ENCODE measurements at places on chromosomes 5 and 9.

DNA sequence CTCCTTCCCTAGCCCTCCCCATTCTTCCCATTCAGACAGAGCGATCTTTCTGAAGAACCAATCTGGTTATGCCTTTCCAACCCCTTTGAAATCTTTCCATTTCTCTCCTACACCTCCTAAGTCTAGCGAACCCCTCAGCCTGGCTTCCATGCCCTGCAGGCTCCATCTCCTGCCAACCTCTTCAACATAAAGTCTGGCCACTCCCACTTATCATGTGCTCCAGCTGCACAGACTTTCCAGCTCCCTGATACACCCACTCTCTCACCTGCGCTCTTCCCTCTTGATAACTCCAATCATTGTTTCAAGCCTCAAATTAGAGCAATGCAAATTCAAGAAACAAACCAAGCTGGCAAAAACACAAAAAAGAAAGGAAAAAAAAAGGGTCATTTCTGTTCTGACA is 3.8 kb upstream of the ORM1 start:
- DNase-seq, result peak; percentile 81

GRCh38 chr9:3746296-3747275 is 220.8 kb upstream of the RFX3 start:
- no peak for DNase-seq

- no peak for DNase-seq
Observed at GRCh38 chr5:77906806-77907205, 130.7 kb upstream of the TBCA start.

DNA sequence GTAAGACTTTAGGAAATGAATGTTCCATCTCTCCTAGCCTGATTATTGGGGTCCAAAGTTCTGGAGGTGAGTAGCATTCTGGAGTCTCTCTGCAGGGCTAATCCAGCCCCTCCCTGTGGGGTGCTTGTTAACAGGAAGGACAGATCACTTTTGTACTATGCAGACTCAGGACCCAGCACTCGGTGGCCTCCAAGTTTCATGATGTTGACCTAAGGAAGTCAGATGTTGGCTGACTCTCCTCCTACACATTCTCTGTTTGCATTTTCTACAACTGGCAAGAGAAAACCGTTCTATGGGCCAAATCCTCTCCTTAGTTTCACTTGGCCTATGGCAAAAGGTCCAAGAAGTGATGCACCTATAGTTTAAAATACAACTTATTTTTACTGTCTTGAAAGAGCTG is 5.5 kb upstream of the PDE8B start:
- DNase-seq, result no peak

GRCh38 chr5:1068204-1068894 is 43.5 kb downstream of the SLC12A7 start:
- DNase-seq, result no peak

DNA sequence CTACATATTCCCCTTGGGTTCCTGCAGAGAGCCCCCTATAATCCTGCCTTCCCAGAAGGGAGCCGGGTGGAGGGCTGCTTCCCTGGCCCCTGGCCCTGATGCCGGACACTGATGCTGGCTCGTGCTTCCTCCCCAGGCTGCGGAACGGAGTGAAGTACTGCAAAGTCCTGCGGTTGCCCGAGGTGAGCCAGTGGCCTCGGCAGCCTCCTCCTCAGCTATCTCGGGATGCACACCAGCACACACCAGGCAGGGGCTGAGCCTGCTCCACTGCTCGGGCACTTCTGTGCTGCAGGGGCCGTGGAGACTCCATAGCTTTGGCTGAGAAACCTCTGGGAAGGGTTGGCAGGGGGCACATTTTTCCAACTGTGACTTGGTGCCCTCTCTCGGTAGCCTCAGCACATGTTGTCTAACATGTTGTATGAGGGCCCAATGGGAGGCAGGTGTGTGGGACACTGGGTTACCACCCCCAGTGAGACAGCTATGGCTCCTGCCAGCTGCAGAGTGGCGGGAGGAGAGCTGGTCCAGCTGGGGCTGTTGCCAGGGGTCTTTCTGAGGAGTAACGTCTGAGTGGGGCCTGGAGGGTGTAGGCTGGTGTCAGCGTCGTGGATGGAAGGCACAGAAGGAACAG is 38.4 kb downstream of the USP20 start:
- no peak for DNase-seq

GRCh38 chr5:157509093-157509492 is 49.1 kb downstream of the NIPAL4 start:
- no peak for DNase-seq

- DNase-seq, result peak; percentile 82
Observed at GRCh38 chr5:76986825-76987526, 34.1 kb downstream of the CRHBP start.

DNA sequence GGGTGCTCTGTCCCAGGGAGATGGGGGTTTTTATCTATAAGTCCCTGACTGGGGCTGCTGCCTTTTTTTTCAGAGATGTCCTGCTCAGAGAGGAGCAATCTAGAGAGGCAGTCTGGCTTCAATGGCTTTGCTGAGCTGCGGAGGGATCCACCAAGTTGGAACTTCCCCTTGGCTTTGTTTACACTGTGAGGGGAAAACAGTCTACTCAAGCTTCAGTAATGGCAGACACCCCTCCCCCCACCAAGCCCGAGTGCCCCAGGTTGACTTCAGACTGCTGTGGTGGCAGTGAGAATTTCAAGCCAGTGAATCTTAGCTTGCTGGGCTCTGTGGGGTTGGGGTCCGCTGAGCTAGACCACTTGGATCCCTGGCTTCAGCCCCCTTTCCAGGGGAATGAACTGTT is 375.8 kb downstream of the RAB3C start:
- DNase-seq, result no peak

- DNase-seq, result no peak
Observed at GRCh38 chr9:33165263-33166151, 1.6 kb downstream of the B4GALT1 start.

- DNase-seq, result no peak
Observed at GRCh38 chr5:153960269-153961215, 78.2 kb downstream of the FAM114A2 start.

DNA sequence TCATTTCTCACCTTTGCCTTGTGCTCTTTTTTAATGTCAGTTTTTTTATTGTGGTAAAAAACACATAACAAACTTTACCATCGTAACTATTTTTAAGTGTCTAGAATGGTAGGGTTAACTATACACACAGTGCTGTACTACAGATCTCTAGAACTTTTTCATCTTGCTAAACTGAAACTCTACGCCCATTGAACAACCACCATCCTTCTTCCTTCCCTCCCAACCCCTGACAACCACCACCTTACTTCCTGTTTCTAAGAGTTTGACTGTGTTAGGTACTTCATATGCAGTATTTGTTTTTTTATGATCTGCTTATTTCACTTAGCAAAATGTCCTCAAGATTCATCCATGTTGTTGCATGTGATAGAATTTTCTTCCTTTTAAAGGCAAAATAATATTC is 54.9 kb downstream of the PSAT1 start:
- DNase-seq, result no peak

GRCh38 chr5:32357658-32358057 is 44.9 kb upstream of the MTMR12 start:
- DNase-seq, result no peak

GRCh38 chr9:105243015-105243686 is 1.3 kb upstream of the SLC44A1 start:
- no peak for DNase-seq

DNA sequence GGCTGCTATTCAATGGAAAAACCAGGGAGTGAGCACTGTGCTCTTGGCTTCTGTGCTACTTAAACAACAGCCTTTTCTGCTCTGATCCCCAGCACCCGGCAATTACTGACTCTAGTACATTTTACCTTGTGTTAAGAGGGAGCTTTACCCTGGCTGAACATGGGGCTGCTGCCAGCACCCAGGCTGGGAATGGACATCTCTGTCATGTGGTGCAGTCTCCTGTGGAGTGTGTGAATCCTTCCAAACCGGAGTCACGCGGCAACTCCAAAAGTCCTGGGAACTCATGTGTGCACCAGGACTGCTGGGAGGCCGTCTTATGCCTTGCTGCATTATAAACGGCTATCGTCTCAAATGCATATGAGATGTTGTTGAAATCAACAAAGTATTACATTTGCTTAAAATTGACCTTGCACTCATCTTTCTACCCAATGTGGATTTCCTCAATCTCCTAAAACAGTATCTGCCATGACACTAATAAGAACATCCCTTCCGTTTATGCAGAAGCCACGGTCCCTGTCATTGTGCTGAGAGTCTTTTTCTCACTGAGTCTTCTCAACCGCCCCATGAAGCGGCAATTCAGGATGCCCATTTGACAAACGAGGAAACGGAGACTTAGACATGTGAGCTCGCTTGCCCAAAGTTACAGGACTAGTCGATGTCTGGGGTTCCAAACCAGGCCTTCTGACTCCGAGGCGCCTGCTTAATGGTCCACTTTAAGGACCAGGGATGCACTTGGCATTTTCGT is 884 bp upstream of the GSN start:
- no peak for DNase-seq

GRCh38 chr5:78691084-78691960 is 42.8 kb upstream of the LHFPL2 start:
- DNase-seq, result no peak

- DNase-seq, result peak; percentile 22
Observed at GRCh38 chr5:150751096-150751891, 7.5 kb downstream of the DCTN4 start.

- DNase-seq, result no peak
Observed at GRCh38 chr9:107105784-107106183, 177.3 kb upstream of the RAD23B start.

DNA sequence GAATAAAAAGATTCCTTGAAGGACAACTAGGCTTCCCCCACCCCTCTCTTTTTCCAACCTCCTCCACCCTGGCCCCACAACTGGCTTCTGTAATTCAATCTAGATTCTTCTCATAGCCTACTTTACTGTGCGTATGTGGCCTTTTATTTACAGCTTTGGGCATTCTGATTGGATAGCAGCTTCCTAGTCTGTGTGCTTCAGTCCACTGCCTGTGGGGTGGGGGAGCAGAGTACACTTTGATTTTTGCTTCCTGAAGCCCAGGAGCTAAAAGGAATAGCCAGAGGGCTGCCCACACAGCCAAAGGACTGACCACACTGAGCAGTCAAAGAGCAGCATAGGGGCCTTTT is 30.4 kb downstream of the RUSC2 start:
- no peak for DNase-seq

- DNase-seq, result no peak
Observed at GRCh38 chr5:173317852-173318251, 10.4 kb downstream of the STC2 start.

DNA sequence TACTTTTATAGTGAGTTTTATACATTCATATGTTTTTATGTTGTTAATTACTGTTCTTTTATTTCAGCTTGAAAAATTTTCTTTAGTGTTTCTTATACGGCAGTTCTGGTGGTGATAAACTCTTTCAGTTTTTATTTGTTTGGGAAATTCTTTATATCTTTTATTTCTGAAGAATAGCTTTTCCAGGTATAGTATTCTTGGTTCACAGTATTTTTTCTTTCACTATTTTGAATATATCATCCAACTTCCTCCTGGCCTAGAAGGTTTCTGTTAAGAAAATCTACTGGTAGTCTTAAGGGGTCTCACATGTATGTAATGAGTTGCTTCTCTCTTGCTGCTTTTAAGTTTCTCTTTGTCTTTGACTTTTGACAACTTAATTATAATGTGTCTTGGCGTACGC is 79.4 kb downstream of the NXNL2 start:
- DNase-seq, result no peak

GRCh38 chr9:103397868-103398600 is 402.9 kb downstream of the CYLC2 start:
- DNase-seq, result peak; percentile 22

GRCh38 chr9:26471261-26471660 is 421.3 kb downstream of the CAAP1 start:
- DNase-seq, result no peak

Measured in NCI-H1105 treated with DMSO at 0.1 percent for 48 hours (cell line).